ENCODE measurements at places on chromosomes 5 and 9. TPM values are rescaled to one million over a fixed set of nuclear protein-coding genes. Genes with fewer than 3 reads are reported as not detected.
A peak's percentile ranks its signal among the peaks of the same experiment; 100 is the strongest.

DNA sequence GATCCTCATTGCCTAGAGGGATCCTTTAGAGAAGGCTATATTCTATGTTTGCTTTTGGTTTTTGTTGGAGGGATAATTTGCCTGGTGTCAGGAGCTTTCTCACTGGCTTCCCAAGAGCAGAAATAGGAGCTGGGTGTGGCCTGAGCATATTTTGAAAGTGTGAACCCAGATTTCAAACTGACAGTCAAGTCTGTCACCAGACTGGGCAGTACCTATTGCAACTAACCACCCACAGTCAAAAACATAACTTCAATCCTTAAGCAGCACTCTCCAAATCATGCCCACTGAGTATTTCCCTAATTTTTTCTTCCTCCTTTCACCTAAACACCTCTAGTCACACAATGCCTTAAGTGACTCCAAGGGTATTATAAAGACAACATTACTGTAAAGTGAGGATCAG is 278.4 kb downstream of the EBF1 start:
- DNase-seq, result no peak

DNA sequence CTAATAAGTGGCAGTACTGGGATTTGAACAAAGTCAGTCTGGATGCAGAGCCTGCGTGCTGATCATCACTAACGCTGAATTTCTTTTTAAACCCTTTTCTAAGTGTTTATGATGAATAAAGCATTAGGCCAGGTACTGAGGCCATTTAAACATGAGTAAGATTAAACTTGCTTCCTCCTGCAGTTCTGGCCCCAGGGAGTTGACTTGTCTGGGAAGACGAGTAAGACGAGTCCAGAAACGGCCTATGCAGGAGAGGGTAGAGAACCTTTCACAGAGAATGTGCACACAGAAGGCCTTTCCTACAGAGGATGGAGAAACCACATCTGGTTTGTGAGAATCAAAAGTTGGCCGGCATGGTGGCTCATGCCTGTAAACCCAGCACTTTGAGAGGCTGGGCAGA is 42.9 kb downstream of the SPRY4 start:
- DNase-seq, result no peak

DNA sequence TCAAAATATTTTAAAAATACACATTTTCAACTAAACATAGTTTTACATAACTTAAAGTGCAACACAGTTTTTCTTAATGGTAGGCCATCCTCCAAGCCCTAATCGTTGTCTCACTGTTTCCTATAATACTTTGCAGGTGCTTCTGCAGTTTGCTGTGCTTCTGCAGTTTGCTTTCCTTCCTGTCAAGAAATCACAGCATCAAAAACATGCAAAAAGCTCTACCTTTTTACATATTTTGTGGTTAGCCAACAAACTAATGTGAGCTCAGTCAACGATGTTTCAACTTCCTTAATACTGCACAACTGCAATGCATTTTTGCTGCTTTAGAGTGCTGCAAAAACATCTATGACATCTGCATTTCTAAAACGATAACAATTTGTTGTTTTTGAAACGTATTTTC is 25.2 kb downstream of the EMB start:
- DNase-seq, result no peak

DNA sequence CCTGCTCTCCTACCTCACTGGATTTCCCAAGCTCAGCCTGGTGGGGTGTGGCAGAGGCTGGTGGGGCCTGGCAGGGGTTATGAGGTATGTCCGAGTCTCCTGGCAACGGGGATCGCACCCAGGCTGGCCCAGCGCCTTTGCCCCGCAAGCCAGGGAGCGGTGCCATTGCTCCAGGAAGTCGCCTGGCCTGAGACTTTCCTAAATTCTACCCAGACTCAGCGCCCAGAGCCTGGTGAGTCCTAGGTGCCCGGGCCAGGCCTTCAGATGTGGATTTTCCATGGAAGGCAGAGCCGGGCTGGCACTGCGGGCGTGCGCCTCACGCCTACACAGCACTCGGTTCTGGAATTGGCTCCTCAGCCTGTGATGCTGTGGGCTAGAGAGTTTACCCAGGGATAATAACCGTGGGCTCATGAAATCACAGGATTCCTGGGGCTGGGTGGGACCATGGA is 155.4 kb upstream of the COL5A1 start:
- no peak for DNase-seq

Gene CCL27
- total RNA-seq, result not detected

Gene PCDHGA4
- total RNA-seq, result 2.0 TPM

DNA sequence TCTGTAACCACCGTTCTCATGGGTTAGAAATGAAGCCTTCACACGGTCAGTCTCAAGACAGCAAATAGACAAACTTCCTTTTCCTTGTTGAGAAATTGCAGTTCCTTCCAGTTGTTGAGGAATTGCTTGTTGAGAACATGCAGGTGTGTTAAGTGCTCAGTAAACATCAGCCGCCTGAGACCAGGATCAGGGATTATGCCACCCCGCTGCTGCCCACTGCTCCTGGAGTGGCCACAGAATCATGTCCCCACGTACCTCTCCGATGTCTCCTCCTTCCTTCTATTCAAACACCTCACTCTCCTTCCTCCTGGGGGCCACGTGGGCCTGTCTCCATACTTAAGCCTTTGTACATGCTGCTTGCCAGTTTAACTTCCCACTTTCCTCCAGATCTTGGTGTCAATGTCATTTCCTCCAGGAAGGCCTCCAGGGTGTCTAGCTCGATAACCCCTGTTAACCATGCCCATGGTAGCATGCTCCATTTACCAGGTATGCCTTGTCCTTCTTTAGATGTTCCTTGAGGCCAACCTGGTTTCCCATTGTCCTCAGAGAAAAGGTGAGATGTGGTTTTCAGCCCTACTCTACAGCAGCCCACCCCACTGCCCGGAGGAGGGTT is 33.8 kb upstream of the RPL26L1 start:
- no peak for DNase-seq

Gene SCAI
- 2.6 TPM for total RNA-seq

- DNase-seq, result peak; percentile 19
Observed at GRCh38 chr5:8844847-8845246, 701.0 kb downstream of the SEMA5A start.

Gene CCDC69
- 2.4 TPM for total RNA-seq

GRCh38 chr5:74221413-74221812 is 419.1 kb downstream of the ENC1 start:
- DNase-seq, result no peak

DNA sequence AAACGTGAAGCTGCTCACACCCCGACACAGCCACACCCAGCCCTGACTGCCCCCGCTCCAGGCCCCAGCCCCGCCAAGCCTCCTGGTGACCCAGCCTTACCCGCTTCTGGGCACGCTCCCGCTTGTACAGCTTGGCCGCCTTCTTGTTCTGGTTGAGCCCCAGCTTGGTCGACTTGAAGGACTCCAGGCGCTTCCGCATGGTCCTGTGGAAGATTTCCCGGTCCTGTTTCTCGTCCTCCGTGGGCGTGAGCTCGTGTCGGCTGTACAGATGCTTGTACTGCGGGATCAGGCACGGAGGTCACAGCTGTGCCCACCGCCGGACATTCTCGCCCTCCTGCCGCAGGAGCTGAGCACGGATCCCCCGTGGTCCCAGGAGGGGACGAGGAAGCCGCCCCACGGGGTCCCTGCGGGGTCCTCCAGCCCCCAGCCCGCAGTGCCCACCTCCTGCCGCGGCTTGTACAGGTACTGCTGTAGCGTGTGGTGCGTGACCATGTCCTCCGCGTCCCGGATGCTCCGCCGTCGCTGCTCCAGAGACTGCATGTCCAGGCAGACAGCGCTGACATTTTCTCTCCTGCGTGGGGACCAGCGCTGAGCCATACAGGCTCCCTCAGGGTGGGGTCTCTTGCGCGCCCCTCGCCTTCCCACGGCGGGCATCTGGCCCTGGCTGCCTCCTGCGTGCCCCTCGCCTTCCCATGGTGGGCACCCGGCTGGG is 33.3 kb downstream of the EXOC3 start:
- DNase-seq, result no peak

- DNase-seq, result no peak
Observed at GRCh38 chr5:179867079-179867465, 8.5 kb upstream of the MRNIP start.

DNA sequence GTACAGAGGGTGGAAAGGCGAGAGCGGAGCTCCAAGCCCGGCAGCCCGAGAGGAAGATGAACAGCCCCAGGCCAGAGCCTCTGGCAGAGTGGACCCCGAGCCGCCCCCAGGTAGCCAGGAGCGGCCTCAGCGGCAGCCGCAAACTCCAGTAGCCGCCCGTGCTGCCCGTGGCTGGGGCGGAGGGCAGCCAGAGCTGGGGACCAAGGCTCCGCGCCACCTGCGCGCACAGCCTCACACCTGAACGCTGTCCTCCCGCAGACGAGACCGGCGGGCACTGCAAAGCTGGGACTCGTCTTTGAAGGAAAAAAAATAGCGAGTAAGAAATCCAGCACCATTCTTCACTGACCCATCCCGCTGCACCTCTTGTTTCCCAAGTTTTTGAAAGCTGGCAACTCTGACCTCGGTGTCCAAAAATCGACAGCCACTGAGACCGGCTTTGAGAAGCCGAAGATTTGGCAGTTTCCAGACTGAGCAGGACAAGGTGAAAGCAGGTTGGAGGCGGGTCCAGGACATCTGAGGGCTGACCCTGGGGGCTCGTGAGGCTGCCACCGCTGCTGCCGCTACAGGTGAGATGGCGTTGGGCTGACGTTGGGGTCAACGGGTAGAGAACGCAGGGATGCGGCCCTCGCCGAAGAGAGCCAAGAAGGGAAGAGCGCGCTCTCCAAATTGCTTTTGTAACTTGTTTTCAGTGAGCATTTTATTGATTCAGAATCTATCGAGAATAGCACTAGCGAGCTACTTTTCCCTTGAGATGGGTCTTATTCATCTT is at the start of gene PTGER4:
Gene PTGER4, plus strand, starts transcription at position 3 of the 769 bp plus-strand sequence. CDS start 1,079 bp downstream, outside the sequence.
- peak; percentile 32 for DNase-seq

DNA sequence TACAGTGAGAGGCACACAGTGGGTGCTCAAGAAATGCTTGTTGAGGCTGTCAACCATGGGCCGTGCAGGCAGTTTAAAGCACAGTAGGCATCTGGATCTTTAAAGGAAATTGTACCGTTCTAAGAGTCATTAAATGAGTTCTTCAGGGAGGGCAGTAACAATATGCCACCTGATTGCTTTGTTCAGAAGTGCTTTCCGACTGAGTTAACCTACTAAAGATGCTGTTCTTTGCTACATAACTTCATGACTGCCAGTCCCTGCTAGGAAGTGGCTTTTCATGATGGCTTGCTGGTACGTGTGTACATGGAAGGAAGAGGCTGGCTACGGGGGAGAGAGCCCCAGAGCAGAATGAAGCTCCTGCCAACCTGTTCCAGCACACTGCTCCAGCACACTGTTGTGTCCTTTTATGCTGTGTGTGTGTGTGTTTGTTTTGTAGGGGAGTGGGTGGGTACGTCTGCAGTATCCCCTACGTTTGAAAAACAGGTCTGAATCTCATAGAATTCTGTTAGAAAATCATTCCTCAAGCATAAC is 41.9 kb upstream of the PPP2R2B start:
- DNase-seq, result no peak
